HCT116 (cell line): ENCODE measurements at places on chromosomes 12 and 14.
A peak's percentile ranks its signal among the peaks of the same experiment; 100 is the strongest.

GRCh38 chr12:31479516-31480210 is 111.3 kb downstream of the DENND5B start:
- DNase-seq = no peak

DNA sequence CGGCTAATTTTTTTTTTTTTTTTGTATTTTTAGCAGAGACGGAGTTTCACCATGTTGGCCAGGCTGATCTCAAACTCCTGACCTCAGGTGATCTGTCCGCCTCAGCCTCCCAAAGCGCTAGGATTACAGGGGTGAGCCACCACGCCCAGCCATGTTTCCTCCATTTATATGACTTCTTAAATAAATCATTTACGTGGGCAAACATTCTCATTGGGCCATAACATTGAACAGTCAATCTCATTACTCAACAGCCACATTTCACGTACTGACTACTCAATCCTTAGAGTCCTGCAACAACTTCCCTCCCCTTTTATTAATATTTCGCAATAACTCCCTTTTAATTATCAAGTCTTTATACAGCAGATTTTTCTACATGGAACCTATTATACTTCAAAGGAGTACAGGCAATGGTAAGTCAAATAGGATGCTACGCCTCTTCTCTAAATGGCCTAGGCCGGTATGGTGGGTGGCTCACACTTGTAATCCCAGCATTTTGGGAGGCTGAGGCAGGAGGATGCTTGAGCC is 7.4 kb upstream of the CSRNP2 start:
- DNase-seq = no peak

DNA sequence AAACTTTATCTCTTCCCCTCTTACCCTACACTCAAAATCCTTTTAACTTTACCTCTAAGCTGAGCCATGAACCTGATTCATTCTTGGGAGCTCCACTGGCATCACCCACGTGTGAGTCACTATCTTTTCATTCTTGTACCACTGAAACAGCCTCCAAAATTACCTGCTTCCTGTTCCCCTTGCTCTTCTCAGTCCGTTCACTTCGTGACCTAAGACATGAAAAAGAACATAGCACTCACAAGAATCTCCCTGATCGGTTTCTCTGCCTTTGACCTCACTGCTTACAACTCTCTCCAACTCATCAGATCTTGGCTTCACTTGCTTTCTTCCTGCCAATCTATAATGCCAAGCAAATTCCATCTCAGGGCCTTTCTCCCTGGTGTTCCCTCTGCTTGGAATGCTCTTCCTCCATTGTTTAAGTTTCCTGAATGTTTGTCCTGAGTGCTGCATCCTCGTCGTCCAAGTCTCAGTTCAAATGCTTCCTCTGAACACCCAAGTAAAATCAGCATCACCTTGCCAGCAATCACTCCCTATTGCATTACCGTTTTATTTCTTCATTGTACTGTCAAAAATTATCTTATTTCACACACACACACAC is 9.2 kb downstream of the GLIPR1 start:
- peak; percentile 62 for DNase-seq

- DNase-seq = no peak
Observed at GRCh38 chr14:90058876-90059458, 2.8 kb upstream of the KCNK13 start.

GRCh38 chr12:122407208-122407607 is 15.3 kb downstream of the CLIP1 start:
- no peak for DNase-seq

GRCh38 chr14:100664841-100665510 is 61.7 kb upstream of the DLK1 start:
- no peak for DNase-seq

DNA sequence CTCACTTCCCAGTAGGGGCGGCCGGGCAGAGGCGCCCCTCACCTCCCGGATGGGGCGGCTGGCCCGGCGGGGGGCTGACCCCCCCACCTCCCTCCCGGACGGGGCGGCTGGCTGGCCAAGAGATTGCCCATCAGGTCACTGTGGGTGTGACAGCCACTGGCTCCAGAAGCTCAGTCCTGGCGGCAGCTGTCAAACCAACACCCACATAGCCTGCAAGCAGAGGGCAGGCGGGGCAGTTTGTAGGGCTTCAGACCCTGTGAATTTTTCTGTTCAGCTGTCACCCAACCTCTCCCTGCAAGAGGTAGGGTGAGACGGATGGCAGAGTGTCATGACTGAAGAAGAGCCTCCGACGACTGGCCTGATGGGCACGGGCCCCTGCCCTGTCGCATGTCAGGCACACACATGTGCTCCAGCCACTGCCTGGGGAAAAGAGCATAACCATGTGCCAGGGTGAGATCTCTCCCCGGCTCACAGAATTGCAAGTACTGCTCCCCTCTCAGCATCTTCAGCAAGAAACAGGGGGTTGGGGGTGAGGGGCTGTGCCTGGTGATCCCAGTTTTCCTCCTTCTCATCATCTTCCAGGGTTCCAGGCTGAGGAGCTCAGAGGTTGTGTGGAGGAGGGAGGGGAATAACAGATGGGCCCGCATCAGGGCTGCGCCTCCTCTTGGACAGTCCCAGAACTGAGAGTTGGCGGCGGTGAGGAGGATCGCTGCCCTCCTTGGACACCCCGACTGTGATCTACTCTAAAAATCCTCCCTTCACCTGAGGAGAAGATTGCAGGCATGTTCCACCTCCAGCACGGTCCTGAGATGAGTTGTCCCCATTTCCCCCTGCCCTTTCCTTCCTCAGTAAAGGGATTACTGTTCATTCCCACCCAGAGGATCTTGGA is 11.2 kb upstream of the PRPH start:
- DNase-seq = no peak

DNA sequence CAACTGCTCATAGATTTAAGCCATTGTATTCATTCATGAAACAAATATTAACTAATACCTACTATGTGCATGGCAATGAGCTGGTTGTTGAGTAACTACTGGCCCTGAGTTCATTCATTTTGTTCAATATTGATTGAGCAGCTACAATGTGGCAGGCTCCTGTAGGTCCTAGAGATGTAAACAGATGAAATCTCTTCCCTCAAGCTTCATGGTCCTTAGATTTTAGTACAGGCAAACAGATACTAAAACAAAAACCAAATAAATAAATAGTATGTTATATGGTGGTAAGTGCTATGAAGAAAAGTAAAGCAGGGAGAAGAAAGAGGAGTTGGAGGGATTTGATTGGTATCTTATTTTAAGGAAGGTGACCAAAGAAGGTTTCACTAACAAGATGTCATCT is 77.8 kb downstream of the RERG start:
- DNase-seq = no peak

GRCh38 chr14:56592746-56593544 is 13.3 kb downstream of the TMEM260 start:
- DNase-seq = no peak
